NCI-H1092 treated with DMSO at 0.1 percent for 48 hours (cell line): ENCODE measurements at places on chromosomes 7 and 10.

DNA sequence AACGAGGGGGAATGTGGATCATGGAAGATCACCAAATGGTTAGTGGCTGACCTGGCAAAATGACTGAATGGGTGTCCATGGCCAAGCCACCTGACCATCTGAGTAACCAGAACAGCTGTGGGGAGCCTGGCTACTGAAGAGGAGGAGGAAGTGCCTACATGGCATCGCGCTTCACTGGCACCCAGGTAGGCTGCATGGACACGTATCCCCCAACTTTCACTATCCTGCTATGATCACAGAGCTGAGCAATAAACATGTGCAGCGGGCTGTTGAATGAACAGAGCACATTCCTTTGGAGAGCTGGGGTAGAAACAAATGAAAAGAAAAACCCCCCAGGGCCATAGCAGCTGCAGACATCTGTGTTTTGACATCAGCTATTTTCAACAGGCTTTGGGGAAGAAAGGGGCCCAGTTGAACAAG lies 6.5 kb downstream of the AKR1B1 start:
- no peak for DNase-seq

- no peak for DNase-seq
Observed at GRCh38 chr10:78634835-78635234, 433.9 kb upstream of the ZMIZ1 start.

DNA sequence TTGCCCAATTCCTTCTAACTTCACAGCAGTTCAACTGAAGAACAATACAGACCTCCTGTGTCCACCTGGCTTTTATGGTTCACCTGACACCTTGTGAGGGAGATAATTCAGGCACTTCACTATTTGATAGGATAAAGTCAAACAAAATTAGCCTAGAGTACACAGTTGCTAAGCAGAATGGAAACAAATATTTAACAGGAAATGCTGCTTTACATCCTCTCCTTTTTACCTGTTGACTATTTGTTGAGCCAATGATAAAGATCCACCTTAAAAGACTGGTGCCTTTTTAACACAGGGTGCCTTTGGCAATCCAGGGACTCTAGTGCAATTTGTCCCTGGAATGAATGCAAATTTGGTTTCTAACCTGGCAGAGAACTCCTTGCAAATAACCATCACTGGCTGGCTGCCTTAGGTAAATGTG lies 39.8 kb downstream of the ITPRID1 start:
- DNase-seq = peak; percentile 87

- DNase-seq = no peak
Observed at GRCh38 chr10:121260377-121260776, 337.9 kb downstream of the FGFR2 start.

- DNase-seq = no peak
Observed at GRCh38 chr10:12846718-12847117, 154.8 kb downstream of the CCDC3 start.

- no peak for DNase-seq
Observed at GRCh38 chr7:3760651-3761050, 459.6 kb downstream of the SDK1 start.

DNA sequence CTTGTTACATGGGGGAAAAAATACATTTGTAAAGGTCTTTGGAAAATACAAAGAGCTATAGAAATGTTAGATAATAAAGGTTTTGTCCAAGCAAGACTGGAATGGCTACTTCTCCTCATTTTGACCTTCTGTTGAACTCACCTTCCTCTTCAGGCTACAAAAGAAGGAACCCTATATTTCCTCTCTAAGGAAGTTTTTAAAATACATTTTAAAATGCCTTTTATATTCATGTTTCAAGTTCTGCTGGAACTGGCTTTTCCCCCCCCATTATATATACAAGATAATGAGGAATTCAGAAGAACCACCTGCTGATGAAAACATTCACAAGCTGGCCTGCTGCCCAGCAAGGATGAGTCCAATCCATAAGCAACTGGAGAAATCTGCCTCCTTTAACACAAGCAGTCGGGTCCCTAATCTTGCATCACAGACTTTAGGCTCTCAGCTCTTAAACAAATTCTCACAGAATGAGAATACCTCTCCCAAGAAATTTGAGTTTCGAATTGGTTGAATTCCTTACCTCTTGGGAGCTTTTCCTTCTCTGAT lies 44.6 kb downstream of the MTERF1 start:
- peak; percentile 39 for DNase-seq

DNA sequence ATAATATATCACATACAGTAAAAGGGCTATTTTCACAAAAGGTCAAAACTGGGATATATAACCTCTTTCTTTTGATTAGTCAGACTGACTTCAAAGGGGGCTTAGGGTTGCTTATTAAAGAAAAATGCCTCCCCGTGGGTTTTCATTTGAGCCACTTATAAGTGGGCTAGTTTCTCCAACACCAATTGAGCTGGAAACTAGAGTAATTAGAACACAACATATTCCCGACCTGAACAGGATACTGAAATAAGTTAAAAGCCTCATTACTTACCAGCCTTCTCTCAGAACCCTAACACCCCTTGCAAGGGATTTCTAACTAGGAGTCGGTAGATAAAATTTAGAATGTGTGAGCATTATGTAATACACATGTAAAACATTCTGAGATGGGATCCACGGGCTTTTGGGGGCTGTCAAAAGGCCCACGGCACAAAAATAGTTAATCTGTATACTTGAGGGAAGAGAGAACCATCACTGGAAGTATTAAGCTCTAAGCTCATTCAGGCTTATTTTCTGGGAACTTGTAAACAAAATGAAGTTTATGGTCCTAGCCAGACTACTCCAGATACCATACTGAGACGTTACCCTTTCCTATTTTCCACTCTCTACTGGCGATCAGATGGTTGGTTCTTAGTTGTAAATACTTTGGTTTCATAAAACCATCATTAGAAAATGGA lies 29.3 kb upstream of the KMT2E start:
- DNase-seq = no peak

- DNase-seq = no peak
Observed at GRCh38 chr7:42074076-42074475, 162.9 kb downstream of the GLI3 start.

DNA sequence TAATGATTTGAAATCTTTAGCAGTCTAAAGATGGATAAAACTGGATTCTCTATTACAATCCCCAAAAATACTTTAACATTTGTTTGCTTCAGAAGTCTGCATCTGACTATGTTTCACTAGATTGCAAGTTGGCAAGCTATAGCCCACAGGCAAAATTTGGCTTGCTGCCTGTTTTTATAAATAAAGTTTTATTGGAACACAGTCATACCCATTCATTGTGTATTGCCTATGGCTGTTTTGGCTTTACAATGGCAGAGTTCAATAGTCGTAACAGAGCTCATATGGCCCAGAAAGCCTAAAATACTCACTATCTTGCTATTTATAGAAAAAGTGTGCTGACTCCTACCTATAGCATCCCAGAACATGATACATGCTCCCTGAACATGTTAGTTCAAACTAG lies 89.0 kb upstream of the GPR141 start:
- DNase-seq = no peak

DNA sequence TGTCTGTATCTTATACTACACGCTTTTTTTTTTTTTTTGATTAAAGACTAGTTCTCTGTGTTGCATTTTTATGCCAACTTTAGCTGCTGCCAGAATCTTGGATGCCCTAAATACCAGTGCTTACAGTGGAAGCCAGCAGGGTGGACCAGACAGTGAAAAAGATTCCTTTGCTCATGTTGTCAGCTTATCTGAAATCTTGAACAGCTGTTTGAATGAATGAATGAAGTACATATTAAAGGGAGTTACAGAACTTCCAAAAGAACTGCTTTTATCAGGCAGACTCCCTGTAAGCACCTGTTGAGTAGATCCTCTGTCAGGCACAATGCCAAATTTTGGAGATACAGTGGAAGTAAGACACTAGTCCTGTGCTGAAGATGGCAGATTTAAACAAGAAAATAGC lies 184.9 kb downstream of the PPP1R9A start:
- no peak for DNase-seq

- no peak for DNase-seq
Observed at GRCh38 chr10:33143160-33143728, 185.2 kb upstream of the ITGB1 start.

DNA sequence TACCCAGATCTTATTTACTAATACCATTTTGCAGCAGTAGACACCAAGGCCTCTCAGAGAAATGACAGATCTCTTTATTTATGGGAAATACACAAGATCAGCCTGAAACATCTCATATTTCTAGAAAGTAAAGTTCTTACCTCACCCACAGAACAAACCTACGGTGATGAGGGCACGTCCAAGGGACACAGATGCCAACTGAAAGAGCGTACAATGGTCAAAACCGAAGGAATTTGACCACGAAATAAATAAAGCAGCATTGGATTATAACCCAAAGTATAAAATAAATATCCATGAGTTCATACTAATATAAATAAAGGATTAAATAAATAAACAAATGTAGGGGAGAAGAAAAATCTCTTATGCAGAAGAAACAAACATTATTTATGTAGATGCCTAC lies 747.0 kb downstream of the TNS3 start:
- DNase-seq = no peak

GRCh38 chr7:86972072-86972471 lies 87.4 kb downstream of the ELAPOR2 start:
- no peak for DNase-seq

DNA sequence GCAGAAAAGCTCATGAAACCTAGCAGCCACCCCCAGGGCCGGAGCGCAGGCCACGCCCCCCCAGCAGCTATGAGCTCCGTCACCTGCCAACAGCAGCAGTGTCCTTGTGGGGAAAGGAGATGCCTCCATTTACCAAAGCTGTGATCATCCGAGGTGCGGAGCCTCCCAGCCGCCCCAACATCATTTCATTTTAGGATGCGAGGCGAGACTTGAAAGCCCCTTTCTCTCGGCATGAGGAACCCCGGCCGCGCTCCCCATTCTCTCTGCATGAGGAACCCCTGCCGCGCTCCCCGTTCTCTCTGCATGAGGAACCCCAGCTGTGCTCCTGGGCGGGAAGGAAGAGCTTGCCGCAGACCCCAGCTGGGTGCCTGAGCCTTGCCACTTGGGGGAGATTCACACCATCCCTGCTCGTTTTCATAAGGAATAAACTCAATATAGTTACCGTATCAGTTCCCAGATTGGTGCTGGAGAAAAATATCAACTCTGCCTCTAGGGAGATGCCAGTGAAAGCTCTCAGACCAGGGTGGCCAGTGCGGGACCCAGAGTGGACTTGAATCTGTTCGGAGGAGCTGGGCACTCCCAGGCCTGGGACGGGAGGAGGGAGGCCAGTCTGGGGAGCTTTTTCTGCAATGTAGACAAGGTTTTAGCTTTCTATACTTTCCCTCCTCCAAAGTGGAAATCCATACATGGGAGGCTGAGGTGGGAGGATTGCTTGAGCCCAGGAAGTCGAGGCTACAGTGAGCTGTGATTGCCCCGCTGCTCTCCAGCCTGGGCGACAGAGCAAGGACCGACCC lies 35.0 kb downstream of the JAKMIP3 start:
- DNase-seq = no peak

- no peak for DNase-seq
Observed at GRCh38 chr7:142012825-142013511, 17.3 kb downstream of the MGAM start.

DNA sequence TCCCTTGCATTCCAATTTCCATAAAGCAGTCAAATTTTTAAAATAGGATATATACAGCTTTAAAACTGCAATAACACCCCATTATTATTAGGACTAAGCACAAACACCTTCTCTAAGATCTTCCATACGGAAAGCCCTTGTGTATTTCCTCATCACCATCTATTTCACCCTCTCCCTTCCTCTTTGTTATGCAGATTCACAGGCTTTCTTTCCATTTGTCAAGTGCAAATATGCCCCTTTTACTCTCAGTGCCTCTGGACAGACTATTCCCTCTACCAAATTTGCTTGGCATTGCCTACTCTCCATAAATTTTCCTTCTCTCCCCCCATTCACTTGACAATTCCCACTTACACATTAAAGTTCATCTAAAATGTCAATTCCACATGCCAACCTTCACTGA lies 61.7 kb downstream of the SNX13 start:
- DNase-seq = no peak

- no peak for DNase-seq
Observed at GRCh38 chr10:2463316-2463715, 604.0 kb upstream of the PFKP start.

DNA sequence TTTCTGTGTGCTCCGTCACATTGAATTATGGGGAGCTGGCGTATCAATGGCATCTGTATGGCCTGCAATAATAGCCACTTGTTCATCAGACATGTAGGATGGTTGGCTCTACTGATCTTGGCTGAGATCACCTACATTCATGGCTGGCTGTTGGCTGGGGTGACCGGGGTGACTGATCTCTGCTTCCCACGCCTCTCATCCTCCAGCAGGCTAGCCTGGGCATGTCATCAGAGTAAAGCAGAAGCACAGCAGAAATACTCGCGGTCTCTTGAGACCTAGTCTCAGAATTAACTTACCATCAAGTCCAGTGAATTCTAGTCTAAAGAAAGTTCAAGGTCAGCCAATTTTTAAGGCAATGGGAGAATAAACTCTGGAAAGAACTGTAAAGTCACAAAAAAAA lies 257.7 kb upstream of the GLI3 start:
- DNase-seq = no peak

DNA sequence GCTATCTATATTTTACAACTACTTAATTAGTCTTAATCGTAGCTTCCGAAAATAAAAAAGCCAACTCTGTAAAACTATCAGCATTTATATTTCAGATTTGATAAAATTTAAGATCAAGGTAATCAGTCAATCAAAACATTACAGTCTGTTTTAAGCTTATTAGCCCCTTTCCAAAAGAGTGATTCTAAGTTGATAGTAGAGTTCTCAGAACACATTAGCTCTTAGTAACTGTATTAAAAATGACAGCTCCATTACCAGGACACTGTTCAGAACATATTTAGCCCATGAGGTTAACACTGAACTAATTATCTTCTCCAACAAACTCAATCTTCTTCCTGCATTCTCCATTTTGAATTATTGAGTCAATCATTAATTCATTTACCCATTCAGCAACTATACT lies 110.3 kb upstream of the PALS2 start:
- DNase-seq = no peak

- DNase-seq = no peak
Observed at GRCh38 chr7:15178065-15178464, 275.5 kb upstream of the DGKB start.

DNA sequence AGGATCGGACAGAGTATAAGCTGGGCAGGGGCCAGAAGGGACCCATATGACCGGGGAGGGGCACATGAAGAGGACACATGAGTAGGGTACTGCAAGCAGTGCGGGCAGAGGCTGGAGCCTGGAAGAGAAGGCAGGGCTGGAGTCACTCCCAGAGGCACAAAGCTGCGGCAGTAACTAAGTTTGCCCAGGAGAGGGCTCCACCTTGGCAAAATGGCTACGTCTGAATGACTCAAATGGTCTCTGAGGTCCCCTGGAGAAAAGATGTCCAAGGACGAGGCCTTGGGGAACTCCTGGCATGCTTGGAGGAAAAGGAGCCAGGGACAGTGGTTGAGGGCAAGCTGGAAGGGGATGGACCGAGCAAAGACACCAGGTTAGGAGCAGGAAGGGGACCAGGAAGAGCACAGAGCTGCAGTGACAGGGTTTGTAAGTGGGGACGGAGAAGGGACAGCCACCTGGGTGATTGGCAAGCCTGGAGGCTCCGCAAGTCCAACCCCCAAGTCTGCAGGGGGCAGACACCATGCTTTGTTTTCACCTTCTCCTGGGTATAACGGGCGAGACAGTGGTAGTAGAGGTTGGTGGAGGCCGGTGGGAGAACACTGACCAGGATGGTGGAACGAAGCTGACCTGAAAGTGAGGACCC lies 43.1 kb upstream of the LBX1 start:
- DNase-seq = peak; percentile 75
